ENCODE measurements at places on chromosomes 4 and X. TPM values are rescaled to one million over a fixed set of nuclear protein-coding genes. Genes with fewer than 3 reads are reported as not detected.

SOX3 gene
- total RNA-seq, result not detected

NUDT11 gene
- total RNA-seq, result not detected

XPNPEP2 gene
- total RNA-seq, result 0.73 TPM

CT45A9 gene
- not detected for total RNA-seq

PABPC5 gene
- total RNA-seq, result 0.48 TPM

LAP3 gene
- 52.6 TPM for total RNA-seq

APLN gene
- total RNA-seq, result 15.4 TPM

DNA sequence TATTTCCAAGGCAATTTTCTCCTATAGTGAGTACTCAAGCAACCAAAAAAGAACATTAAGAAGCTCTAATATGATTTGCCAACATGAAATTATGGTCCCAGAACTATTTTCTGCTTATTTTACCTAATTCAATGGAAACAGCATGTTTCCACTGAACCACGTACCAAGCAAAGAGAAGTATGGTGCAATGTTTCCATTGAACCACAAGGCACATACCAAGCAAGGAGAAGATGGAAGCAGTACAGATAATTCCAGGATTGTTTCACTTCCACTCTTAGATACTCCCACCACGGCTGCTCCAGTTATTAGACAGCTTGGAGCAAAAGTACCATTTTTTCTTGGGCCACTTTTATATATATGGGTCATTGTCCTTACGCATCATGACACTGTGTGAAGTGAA, 164.9 kb downstream of the RNF150 start:
- no peak for DNase-seq

DNA sequence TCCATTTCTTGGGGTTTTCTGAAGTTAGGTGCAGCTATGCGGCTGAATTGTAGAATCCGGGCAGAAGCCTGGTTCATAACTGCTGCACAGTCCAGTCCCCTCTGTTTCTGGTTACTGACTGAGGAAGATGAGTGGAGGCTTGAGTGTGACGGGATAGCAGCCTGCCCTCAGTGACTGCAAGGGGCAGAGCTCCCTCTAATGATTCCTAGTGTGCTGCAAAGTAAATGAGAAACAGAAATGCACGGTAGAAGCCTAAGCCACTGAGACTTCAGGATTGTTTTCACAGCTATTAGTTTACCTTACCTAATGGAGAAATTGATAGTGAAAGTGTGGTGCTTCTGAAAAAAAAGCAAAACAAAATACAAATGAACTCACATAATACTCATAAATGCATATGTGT, 189.2 kb downstream of the GPM6A start:
- DNase-seq, result no peak

- no peak for DNase-seq
Measured at GRCh38 chrX:14039344-14039743, 9.7 kb upstream of the GEMIN8 start.

GRCh38 chrX:42754603-42755002, 23.4 kb downstream of the PPP1R2C start:
- DNase-seq, result no peak

GRCh38 chrX:81875800-81876199, 673.9 kb downstream of the SH3BGRL start:
- DNase-seq, result no peak

DNA sequence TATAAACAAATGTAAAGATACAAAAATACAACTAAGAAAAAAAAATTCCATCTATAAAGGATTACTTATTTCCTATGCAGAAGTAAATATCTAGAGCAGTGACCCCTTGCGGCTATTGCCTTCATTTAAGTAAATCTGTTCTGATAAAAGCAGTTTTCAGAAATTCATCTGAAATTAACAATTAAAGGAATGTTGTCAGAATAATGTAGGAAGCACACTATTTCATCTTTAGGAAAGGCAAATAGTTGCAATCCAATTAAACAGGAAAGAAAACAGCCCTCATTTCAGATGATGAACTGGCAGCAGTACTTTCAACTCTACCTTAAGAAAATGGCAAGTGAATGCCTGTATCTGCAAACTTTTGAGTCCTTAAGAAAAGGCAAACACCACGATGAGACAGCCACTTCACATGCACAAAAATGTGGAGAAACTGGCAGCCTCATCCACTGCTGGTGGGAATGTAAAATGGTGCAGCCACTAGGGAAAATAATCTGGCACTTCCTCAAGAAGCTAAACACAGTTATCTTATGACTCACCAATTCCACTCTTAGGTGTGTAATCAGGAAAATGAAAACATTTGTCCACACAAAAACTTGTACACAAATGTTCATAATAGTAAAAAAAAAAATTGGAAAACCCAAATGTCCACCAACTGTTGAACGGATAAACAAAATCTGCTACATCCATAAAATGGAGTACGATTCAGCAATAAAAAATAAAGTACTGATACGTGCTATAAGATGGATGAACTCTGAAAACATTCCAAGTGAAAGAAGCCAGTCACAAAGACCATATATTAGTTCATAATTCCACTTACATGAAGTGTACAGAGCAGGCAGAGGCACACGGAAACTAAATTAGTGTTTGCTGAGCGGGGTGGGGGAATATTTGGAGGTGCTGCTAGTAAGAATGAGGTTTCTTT, 2.0 kb upstream of the THAP9 start:
- DNase-seq, result no peak

GRCh38 chrX:12981880-12982279, 7.0 kb downstream of the TMSB4X start:
- DNase-seq, result no peak

DNA sequence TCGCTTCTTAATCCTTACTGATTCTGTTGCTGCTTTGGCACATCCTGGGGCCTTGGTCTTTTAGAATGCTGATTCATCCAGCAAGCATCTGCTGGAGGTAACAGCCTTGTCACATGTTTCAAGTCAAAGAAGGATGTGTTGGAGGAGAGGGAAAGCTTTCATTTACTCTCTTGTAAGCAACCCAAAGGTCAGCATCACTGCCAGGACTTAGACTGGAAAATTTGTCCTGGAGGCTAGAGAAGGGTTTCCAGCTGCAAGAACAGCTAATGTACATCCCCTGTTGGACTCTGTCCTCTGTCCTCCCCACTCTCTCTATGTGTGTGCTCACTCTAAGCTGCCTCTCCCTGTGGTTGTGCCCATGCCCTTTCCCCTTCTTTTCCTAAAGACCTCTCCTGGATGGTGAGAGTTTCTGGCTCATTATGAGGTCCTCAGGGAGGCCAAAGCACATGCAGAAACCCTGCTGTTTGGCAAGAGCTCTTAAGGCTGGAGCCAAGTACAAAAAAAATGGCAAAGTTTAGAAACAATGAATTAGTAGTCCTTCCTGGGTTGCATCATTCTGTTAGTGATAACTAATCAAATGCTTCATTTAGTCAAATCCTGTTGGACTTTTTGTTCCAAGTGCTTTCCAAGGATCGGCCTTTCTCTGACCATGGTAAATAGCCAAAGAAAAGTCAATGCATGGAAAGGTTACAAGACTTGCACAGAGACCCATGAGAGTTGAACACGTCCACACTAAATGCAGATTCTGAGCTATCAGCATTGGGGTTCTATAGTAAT, 13.4 kb upstream of the SRPX start:
- DNase-seq, result no peak

DNA sequence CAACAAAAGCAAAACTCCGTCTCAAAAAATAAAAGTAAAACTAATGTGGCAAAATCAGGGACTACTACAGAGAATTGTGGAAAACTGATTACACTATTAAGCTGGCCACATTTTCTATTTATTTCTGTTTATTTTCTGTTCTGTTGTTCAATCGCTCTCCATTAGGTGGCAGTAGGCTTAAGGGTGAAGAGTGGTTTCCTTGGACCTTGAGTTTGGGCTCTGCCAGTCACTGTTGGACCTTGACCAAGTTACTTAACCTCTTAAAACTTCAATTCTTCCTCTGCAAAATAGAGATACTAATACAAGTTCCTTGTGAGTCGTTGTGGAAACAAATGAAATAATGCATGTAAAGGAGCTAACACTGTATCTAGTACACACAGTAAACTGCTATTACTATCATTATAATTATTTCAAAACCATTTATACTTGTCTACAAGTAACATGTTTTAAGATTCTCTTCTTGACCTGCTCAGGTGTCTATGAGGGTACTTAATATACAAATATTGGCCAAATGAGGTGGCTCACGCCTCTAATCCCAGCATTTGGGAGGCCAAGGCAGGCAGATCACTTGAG, 15.2 kb downstream of the HSD17B11 start:
- DNase-seq, result no peak

- DNase-seq, result no peak
Measured at GRCh38 chr4:18049446-18049845, 27.9 kb upstream of the LCORL start.

DNA sequence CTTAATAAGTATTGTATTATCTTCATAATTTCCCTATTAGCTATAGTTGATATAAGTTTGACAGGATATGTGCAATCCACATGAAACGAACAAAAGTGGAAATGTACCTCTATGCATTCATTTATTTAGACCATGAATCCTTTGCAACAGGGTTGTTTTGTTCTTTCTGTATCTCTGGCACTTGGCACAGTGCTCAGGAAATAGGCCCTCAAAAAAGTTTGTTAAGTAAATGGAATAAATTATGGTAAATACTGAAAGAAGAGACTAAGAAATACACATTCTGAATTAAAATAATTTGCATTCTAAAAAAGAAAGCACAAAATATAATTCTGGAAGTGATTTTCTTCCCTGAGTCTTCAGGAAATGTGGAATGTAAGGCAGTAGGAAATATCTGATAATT, 39.3 kb downstream of the TAPT1 start:
- DNase-seq, result no peak

GRCh38 chrX:102835504-102836146, 101.4 kb upstream of the RAB40AL start:
- no peak for DNase-seq

DNA sequence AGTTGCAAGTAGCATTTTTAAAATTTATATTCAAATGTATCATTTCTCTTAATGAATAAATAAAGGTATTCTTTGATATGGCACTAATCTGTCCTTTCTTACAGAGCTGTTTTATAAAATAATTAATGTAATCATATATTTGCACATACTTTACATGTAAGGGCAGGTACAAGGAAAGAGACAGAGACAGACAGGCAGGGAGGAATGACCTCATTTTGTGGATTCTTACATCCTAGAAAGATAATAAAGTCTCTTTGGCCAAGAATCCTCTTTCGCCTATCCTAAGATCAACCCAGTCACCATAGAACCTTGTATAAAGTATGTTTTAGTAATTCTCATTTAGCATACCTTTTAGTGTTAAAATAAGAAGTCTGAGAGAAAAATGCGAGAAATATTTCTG, 98.5 kb upstream of the CTSO start:
- no peak for DNase-seq

GRCh38 chrX:86178906-86179305, 30.7 kb downstream of the DACH2 start:
- DNase-seq, result no peak

- no peak for DNase-seq
Measured at GRCh38 chr4:106707776-106708463, 328.2 kb downstream of the DKK2 start.

DNA sequence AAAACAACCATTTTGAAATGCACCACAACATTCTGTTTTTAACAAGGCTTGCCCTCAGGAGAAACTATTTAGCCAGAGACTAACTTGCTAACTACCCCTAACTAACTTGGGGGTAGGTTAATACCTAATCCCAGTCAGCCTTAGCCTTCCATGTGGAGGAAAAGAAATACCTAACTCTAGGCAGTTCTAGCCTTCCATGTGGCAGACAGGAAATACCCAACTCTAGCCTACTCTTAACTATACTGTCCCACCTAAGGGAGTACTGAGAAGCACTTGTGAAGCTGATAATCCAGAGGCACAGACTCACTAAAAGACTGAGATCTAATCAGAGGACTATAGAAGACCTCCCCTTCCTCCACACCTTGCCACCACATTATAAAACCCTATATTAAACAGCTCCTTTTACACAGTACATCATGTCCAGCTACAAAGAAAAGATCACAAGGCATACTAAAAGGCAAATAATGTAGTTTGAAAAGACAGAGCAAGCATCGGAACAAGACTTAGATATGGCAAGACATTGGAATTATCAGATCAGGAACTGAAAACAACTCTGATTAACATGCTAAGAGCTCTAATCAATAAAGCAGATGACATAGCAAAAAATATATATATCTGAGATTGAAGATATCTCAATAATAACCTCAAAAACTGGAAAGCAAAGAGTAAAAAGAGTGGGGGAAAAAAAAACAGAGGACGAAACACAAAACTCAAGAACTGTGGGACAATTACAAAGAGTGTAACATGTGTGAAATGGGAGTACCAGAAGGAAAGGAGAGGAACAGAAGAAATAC, 52.2 kb downstream of the FRYL start:
- DNase-seq, result no peak

Measured in Right ventricle myocardium superior (tissue), 1 donor.